ENCODE measurements at places on chromosomes 13 and 19. TPM values are rescaled to one million over a fixed set of nuclear protein-coding genes. Genes with fewer than 3 reads are reported as not detected.

Gene CEACAM16
- total RNA-seq: not detected

Gene PSMC4
- total RNA-seq: 111 TPM

Gene PLPP2
- total RNA-seq: 0.64 TPM

Gene CD177
- not detected for total RNA-seq

Gene AP1M2
- 1.2 TPM for total RNA-seq

Gene ZNF285
- 5.2 TPM for total RNA-seq

Gene LILRB2
- 0.54 TPM for total RNA-seq

Gene SLITRK5
- total RNA-seq: 1.8 TPM

Gene ERICH6B
- total RNA-seq: not detected

Gene B9D2
- 7.6 TPM for total RNA-seq

Gene ZNF333
- total RNA-seq: 32.9 TPM

Gene CDKN2D
- total RNA-seq: 68.3 TPM

Gene DNASE2
- total RNA-seq: 7.9 TPM

Gene TNFRSF19
- total RNA-seq: 188 TPM

Gene GAPDHS
- total RNA-seq: not detected

Gene SLC6A16
- total RNA-seq: 6.6 TPM

Gene NXNL1
- total RNA-seq: not detected

Gene OVOL3
- not detected for total RNA-seq

Gene ZNF543
- total RNA-seq: 16.7 TPM

Gene CCDC122
- total RNA-seq: 5.3 TPM

Gene EFNA2
- total RNA-seq: 61.4 TPM

Gene ERF
- total RNA-seq: 28.0 TPM

Gene MBD3L2
- total RNA-seq: 1.5 TPM

Gene NLRP7
- not detected for total RNA-seq

Gene GPC5
- 10.2 TPM for total RNA-seq

Gene KLK5
- total RNA-seq: not detected

Gene ZNF433
- 4.5 TPM for total RNA-seq

Gene IZUMO2
- not detected for total RNA-seq

Gene SIGLEC5
- total RNA-seq: not detected

Gene PINLYP
- total RNA-seq: 0.96 TPM

Gene FCGBP
- 0.49 TPM for total RNA-seq

Gene NKPD1
- 1.2 TPM for total RNA-seq

Gene KCTD15
- 53.4 TPM for total RNA-seq

Gene ZNF667
- 6.0 TPM for total RNA-seq

Gene CLIP3
- total RNA-seq: 146 TPM

Gene FOSB
- not detected for total RNA-seq

Gene ZNF738
- total RNA-seq: 80.3 TPM

Gene SSC5D
- 7.6 TPM for total RNA-seq

Gene SIGLEC8
- not detected for total RNA-seq

Gene ATP7B
- total RNA-seq: 17.4 TPM

Gene NLRP9
- not detected for total RNA-seq

Gene U2AF1L4
- 24.3 TPM for total RNA-seq

Gene APOC4
- not detected for total RNA-seq

Gene LGALS13
- total RNA-seq: not detected

Gene FAM216B
- not detected for total RNA-seq

Gene LRRC4B
- total RNA-seq: 28.5 TPM

Gene GPR4
- not detected for total RNA-seq

Gene SPACA4
- total RNA-seq: not detected

Gene RYR1
- total RNA-seq: 117 TPM

Gene ZNF227
- total RNA-seq: 26.4 TPM

Gene PRODH2
- 0.64 TPM for total RNA-seq

Gene PSG3
- total RNA-seq: not detected

Gene JSRP1
- total RNA-seq: not detected

Gene KIR3DL1
- not detected for total RNA-seq

Gene TIMM13
- total RNA-seq: 91.5 TPM
